SHP77 treated with DMSO at 0.1 percent for 48 hours (cell line): ENCODE measurements at places on chromosomes 12 and 14.

GRCh38 chr12:2179058-2179457 lies 126.3 kb downstream of the CACNA1C start:
- DNase-seq = no peak

GRCh38 chr14:97217111-97217885 lies 420.1 kb downstream of the VRK1 start:
- DNase-seq = no peak

DNA sequence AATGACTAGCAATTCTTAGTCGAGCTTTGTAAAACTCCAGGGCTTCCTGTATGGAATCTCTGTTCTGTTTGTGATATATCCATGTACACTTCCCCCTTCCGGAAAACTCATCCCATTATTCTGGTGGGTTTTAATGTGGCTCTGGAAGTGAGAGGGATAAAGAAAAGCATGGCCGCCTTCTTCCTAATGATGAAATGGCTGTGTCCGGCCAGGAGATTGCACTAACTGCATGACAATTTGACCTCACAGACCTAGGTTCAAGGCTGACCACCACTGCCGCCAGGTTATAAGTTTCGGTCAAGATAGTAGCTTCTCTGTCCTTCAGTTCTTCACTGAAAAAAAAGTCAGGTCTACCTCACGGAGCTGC lies 41.0 kb upstream of the NPAS3 start:
- no peak for DNase-seq

- no peak for DNase-seq
These were observed 5.5 kb upstream of the RNASE10 start for GRCh38 chr14:20499881-20500280.

DNA sequence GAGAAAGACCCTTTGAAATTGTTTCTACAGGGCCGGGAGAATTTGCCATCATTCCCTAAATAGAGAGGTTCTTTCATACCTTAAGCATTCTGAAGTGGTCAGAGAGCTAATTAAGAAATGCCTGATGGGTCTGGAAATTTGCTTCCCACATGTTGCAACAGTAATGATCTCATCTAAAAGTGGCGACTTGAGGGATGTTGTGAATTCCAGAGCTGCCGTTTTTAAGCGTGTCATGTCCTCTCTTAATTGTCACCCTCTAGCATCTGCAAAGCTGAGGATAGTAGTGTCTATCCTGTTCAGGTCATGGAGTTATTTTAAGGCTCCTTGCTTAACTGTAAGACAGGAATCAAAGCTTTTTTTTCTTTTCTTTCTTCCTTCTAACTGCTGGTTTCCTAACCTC lies 60.4 kb downstream of the FOS start:
- DNase-seq = no peak

GRCh38 chr14:38238878-38239277 lies 17.0 kb downstream of the CLEC14A start:
- DNase-seq = no peak

DNA sequence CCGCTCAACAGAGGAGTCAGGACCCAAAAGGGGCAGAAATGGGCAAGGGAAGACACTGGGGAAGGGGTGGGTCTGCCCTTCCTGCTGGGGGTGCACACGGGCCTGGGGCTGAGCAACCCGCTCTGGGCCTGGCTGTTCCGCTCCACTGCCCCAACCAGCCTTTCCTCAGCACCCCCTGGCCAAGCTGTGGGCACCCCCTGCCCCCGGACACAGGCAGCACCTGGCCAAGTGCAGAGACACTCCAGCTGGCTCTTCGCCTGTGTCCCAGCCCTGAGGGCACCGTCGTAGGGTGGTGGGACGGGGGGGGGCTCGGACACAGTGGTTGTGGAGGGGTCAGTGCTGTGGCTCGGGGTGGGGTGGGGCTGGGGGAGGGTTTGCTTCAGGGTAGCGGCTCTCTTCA lies 10.3 kb downstream of the PACS2 start:
- DNase-seq = no peak

- DNase-seq = no peak
These were observed 31.6 kb downstream of the CHST11 start for GRCh38 chr12:104488374-104488773.

- no peak for DNase-seq
These were observed 45.0 kb upstream of the CCDC91 start for GRCh38 chr12:28145216-28145615.

DNA sequence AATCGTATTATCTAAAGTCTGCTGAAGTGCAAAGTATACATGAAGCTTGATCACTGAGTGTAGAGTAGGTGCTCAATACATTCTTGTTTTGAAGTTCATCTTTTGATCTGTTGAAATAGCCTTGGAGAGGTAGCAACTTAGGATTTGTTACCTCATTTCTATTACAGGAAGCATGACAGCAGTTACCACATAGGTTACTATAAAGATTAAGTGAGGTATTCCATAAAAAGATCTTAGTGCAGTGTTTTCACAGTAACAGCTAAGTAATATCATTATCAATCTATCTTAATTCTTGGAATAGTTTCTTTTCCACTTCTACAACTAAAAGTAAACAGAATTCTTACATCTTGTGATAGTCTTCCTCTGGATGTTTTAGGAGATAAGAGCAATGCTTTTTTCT lies 50.9 kb downstream of the BTBD7 start:
- no peak for DNase-seq

GRCh38 chr12:120870415-120870814 lies 33.7 kb downstream of the SPPL3 start:
- DNase-seq = no peak

DNA sequence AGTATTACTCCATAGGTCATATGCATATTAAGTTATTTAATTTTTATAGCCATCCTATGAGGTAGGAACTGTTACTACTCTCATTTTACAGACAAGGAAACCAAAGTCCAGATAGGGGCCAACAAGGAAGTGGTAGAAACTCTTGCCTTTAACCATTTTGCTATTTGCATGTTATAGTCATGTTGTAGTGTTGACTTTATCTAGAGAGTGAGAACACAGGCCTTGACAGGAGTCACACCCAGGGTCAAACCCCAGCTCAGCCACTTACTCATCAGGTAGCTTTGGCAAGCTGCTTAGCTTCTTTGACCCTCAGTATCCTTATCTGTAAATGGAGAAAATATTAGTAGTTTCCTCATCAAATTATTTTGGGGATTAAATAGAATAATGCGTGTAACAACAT lies 156.2 kb downstream of the CAND1 start:
- no peak for DNase-seq

DNA sequence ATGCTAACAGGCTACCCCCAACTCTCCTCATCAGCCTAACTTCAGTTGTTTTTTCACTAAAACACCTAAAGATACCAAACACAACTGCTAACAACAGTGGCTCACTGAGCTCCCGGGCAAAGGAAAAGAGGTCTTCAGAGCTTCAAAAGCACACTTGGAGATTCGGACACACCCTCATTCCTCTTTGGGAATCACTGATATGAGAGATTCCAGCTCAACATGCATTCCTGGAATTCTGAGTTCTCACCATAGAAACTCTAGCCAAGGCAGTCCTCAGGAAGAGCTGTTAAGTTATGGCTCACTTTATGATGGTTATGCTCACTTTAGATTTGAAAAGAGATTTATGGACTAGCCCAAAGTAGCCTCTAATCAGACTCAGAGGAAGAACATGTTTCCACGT lies 40.1 kb downstream of the STXBP6 start:
- no peak for DNase-seq

- no peak for DNase-seq
These were observed 13.0 kb downstream of the ASPG start for GRCh38 chr14:104098272-104099095.
